ENCODE measurements at places on chromosomes 5 and 9. TPM values are rescaled to one million over a fixed set of nuclear protein-coding genes. Genes with fewer than 3 reads are reported as not detected.

The ZNF484 gene
- 14.2 TPM for total RNA-seq

The BTNL3 gene
- total RNA-seq: not detected

The ANKRD34B gene
- total RNA-seq: not detected

The MRPS30 gene
- total RNA-seq: 55.7 TPM

The DIMT1 gene
- total RNA-seq: 23.5 TPM

The TSC1 gene
- total RNA-seq: 48.7 TPM

Data from smooth muscle cell of the pulmonary artery (primary cell).